ENCODE measurements at places on chromosomes 13 and 19.

DNA sequence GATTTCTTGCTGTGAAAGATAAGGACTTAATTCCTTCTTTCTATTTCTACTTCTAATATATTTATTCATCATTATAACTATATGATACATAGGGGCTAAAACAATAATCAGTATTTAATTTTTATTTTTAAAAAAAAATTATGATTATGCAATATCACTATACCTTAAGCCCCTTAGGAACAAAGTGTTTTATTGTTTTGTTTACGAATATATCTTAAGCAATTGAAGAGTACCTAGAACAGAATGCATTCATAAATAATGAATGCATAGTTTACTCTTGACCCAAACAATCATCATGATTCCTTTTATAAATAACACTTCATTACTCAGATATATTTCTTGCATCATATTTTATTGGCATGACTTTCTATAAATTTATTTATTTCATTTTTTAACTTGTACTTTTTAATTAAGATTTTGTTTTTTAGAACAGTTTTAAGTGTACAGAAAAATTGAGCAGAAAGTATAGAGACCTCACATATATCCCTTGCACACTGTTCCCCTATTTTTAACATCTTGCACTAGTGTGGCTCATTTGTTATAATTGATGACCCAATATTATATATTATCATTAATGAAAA lies 339.9 kb upstream of the SPRY2 start:
- no peak for DNase-seq

- no peak for DNase-seq
These were observed 300.5 kb downstream of the SPRY2 start for GRCh38 chr13:80040196-80040980.

GRCh38 chr13:60080850-60081249 lies 82.9 kb downstream of the DIAPH3 start:
- DNase-seq = no peak

DNA sequence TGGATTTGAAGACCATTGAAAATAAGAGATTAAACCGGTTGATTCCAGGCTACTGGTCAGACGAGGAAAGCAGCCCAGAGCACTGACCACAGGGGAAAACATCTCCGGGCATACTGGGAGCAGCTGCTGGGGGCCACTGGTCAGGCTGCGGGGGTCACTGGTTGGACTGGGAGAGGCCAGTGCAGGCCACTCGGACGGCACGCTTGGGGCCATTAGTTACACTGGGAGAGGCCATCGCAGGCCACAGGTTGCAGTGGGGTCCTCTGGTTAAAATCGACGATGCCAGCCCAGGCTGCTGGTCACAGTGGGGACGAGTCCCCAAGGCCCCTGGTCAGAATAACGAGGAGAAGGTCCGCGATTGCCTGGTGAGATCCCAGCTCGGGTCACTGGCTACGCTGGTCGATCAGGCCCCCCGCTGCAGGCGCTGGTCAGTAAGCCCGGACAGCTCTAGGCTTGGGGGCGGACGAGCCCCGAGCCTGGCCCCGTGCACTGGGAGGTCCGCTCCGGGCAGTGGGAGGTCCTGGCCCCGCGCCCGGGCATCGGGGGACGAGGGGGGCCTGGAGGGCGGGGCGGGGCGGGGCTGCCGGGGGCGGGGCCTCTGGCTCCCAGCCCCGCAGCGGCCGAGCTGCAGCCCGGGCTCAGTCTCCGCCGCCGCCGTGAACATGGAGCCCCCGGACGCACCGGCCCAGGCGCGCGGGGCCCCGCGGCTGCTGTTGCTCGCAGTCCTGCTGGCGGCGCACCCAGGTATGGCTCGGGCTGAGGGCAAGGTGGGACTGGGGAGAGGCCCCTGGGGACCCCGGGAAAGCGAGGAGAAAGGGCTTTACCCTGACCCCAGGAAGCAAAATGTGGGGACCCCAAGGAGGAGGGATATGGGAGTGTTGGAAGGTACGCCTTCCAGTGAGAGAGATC lies at the start of gene BCAM:
Gene BCAM, plus strand, starts transcription at position 641 of the 909 bp plus-strand sequence. Its CDS starts 22 bp downstream, at position 663.
- peak; percentile 27 for DNase-seq

GRCh38 chr19:58568453-58569130 lies 4.5 kb downstream of the MZF1 start:
- no peak for DNase-seq

DNA sequence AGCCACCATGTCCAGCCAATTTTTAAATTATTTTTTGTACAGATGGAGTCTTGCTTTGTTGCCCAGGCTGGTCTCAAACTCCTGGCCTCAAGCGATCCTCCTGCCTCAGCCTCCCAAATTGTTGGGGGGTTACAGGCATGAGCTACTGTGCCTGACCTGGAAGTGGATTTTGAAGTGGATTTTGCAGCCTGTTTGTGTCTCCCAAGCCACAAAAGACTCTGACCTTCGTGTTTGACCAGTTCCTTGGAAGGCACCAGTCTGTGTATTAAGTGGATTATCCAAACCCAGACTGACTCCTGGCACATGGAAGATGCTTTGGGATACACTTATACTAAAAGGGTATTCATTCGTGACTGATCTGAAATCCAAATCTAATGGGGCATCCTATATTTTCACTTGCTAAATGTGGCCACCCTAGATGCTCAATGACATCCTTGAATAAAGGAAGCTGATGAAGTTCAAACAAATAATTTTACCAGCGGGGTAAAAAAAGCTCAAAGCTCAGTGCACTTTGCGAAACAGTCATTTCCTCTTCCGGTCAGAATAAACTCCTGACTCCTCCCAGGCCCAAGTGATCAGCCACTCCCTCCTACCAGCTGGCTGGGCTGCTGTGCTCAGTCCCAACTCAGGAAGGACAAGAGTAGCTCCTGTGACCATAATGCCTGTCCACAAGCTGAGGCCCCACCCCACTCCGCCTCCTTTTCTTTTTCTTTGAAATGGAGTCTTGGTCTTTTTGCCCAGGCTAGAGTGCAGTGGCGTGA lies 32.6 kb upstream of the GATAD2A start:
- no peak for DNase-seq

- no peak for DNase-seq
These were observed 62.8 kb downstream of the RGCC start for GRCh38 chr13:41520016-41520659.

DNA sequence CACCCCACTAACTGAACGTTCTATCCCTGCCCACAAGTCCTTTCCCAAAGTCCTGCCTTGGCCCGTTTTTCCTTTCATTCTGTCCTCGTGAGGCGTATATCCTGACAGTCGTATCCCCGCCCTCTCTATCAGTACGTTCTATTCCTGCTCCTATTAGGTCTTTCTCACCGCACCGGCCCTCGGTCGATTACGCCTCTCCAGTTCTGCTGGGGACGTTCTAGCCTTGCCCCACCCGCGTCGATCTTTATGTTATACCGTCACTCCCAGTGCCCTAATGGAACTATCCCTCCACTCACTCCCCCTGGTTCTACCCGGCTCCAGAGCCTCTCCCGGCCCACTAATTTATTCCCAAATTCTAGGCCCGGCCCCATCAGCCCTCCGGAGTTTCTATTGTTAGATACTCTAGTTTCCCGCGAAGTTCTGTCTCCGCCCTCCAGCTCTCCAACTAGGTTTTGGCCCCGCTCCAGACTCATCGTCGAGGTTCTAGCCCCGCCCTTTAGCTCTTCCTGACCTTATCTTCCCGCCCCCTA lies 2.0 kb downstream of the PLAUR start:
- DNase-seq = no peak

DNA sequence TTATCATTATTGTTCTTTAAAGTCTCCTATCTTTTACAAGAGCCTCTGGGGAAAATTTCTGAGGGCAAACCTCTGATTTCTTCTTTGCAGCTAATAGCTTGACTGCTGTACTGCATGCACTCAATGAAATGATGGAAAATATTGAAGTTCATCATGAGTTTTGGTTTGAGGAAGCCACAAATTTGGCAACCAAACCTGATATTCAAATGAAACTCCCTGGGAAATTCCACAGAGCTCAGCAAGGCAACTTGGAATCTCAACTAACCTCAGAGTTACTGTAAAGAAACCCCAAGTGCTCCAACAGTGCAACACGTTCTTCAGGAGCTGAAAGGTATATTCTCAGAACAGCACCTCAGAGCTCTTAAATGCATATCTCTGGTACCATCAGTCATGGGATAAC lies 14.2 kb upstream of the RNF6 start:
- no peak for DNase-seq

- peak; percentile 46 for DNase-seq
These were observed 1.2 kb upstream of the NUP62 start for GRCh38 chr19:49930483-49931011.

GRCh38 chr19:13094771-13095392 lies 7.8 kb downstream of the LYL1 start:
- DNase-seq = no peak

DNA sequence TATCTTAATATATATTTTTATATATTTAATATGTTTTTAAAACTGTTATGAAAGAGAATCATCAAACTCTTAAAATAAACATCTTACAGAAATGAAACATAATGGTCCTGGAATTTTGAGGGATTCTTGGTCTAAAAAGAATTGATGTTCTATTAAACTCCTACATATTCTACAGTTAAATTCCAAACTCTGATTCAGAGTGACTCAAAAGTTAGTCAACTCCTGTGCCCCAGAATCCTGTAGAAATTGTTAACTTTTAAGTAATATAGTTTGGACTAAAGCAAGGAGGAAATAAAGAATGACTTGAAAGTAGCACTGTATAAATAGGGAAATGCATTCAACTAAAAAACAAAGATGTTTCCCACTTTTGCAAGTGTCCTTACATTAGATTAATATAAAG lies 47.7 kb downstream of the FNDC3A start:
- no peak for DNase-seq

GRCh38 chr13:84605927-84606326 lies 723.7 kb upstream of the SLITRK1 start:
- DNase-seq = no peak

DNA sequence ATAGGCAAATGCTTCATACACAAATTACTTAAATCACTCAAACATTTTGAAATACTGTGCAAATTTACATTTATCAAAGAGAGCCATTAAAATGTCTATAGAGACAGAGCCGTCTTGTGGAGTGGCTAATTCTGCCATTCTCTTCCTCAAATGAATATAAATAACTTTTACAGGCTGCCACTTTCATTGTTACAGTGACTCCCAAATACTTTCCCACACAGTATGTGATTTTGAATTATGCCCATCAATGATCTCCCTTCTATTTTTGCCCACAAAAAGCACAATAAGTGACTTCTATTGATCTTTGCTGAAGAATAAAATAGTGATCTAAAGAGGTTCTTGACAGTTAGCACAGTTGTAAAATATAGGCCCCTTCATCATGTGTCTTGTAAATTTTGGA lies 1244.9 kb downstream of the PCDH17 start:
- no peak for DNase-seq

GRCh38 chr19:51692468-51692867 lies 662 bp upstream of the SPACA6 start:
- DNase-seq = no peak

- DNase-seq = no peak
These were observed 111.6 kb downstream of the NHLRC3 start for GRCh38 chr13:39149896-39150295.

GRCh38 chr13:108560093-108560492 lies 69.3 kb upstream of the MYO16 start:
- DNase-seq = no peak

- no peak for DNase-seq
These were observed 176.8 kb upstream of the PCDH20 start for GRCh38 chr13:61592489-61592888.

- DNase-seq = no peak
These were observed 10.4 kb downstream of the KL start for GRCh38 chr13:33026489-33027152.

DNA sequence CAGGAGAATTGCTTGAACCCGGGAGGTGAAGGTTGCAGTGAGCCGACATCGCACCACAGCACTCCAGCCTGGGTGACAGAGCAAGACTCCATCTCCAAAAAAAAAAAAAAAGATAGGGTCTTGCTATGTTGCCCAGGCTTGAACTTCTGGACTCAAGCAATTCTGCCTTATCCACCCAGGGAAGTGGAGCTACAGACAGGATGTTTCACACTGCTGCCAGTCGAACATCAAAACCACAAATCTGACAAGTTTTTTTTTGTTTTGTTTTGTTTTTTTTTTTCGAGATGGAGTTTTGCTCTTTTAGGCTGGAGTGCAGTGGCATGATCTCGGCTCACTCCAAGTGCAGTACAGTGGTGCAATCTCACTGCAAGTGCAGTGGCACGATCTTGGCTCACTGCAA lies 10.8 kb downstream of the XPO4 start:
- no peak for DNase-seq

- no peak for DNase-seq
These were observed 800.7 kb upstream of the SLITRK5 start for GRCh38 chr13:86870444-86870843.

DNA sequence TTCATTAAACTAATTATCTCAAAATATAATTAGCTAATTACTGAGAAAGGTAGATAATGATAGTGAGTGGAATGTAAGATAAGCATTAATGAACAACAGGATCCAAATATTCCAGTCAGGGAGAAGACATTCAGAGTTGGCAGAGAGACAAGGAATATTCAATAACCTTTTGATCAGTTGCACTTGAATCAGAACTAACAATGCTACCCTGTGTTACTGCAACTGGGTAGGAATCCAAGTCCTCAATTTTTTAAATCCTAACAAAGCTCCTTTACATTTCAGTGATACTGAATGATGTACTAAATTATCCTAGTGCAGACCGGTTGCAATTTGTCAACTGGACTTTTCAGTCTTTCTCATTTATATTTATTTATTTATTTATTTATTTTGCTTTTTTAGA lies 107.1 kb upstream of the MIR17HG start:
- no peak for DNase-seq

DNA sequence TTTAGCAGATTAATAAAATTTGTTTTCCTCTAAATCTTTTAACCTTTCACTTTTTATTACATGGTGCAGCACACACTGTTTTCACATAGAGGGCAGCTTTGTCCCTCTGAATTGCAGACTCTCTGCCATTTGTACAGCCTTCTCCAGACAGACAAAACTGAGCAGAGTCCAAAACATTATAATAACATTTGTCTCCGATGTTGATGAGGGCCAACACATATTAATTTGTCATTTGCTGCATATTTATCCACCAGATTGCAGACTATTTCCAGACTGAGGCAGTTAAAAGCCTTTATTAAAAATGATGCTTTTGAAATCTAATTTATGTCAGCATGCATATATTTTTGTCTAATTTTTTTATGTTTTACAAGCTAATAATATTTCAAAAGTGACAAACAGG lies 1251.9 kb upstream of the SLC10A2 start:
- no peak for DNase-seq

Measured in CD8-positive, alpha-beta T cell (primary cell).